ENCODE measurements at places on chromosomes 3 and 15. TPM values are rescaled to one million over a fixed set of nuclear protein-coding genes. Genes with fewer than 3 reads are reported as not detected.

- DNase-seq, result peak; percentile 77
These were observed 105.2 kb upstream of the NR2E3 start for GRCh38 chr15:71705151-71705550.

GRCh38 chr3:56025326-56025725 is 442.9 kb downstream of the ERC2 start:
- no peak for DNase-seq

DNA sequence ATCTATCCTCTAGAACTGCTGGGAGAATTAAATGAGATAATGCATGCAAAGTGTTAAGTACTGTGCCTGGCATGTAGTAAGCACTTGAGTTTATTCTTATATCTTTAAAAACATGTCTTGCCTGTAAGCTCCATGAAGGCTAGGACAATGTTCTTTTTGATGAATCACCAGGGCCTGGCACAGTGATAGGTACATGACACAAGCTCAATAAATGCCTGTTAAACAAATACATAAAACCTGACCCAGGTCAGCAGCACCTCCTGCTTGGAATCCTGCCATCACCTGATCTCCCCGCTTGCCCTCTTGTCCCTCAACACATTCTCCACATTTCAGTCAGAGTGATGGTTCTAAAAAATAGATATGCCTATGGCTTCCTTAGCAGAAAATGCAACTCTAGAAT is 186.8 kb downstream of the CHST2 start:
- no peak for DNase-seq

- DNase-seq, result no peak
These were observed 29.9 kb downstream of the MBNL1 start for GRCh38 chr3:152298393-152299248.

DNA sequence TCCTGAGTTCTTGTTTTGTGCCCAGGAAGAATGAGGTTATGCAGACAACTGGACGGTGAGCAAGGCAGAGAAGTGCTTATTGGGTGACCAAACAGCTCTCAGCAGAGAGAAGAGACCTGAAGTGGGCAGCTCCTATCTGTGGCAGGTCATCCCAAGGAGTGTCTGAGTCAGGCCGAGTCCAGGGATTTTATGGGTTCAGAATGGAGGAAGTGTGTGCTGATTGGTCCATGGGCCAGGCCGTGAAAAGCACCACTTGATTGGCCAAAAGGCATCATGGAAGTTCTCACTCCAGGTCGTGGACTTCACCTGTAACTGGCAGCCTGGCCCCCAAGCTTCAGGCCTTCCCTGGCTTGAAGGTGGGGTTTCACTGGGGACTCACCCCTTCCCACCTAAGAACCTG is 74.5 kb downstream of the NR1D2 start:
- DNase-seq, result no peak

DNA sequence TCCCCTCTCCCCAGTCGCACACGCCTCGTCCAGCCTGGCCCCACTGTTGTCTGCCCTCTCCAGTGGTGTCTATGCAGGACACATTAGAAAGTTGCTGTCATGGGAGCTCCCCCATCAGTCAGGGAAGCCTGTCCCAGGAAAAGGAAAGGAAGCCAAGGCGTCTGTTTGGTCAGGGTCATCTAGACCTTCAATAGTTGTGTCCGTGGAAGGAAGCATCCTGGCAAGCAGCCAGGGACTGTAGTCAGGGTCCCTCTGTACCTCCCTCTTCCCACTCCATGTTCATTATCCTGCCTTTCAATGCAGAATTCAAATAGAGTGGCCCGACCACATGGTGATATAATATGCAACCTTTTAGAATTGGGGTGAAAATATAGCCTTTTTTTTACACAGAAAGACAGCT is 60.7 kb upstream of the RAB6B start:
- no peak for DNase-seq

GRCh38 chr3:106030627-106030963 is 161.8 kb upstream of the CBLB start:
- no peak for DNase-seq

- no peak for DNase-seq
These were observed 124.8 kb downstream of the DMXL2 start for GRCh38 chr15:51497806-51498205.

DNA sequence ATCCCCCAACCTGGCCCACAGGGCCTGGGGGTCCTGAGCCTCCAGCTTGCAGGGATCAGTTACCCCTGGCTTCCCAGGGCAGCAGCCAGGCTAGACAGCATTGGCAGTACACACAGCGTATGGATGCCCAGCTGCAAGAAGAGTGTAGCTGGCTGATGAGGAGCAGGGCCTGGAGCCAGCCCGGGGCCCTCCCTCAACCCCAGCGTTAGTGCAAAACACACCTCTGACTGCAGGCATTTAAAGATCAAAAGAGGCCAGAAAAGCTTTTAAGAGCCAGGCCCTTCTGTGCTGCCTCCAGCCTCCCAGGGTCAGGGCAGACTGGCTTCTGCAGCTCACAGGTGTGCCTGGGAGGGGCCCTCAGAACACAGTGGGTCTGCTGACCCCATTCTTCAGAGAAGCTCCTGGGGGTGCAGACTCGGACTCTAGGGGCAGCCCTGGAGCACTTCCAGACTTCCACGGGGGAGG is 110.6 kb downstream of the ETFA start:
- no peak for DNase-seq

- DNase-seq, result no peak
These were observed 318.0 kb upstream of the CTDSPL start for GRCh38 chr3:37543666-37544065.

DNA sequence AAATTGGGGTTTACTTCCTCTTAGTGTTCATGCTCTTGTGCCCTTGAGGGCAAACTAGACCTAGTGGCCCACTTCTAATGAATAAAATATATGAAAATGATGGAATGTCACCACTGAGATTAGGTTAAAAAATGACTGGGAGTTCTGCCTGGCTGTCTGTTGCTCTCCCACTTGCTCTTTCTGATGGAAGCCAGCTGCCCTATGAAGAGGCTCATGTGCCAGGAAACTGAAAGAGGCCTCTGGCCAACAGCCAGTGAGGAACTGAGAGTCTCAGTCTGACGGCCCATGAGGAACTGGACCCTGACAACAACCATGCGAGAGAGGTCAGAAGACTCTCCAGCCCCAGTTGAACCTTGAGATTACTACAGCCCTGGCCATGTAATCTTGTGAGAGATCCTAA is 107.1 kb upstream of the FHIT start:
- peak; percentile 95 for DNase-seq

GRCh38 chr15:53695365-53695764 is 64.1 kb downstream of the WDR72 start:
- DNase-seq, result no peak

- DNase-seq, result no peak
These were observed 68.3 kb downstream of the CD47 start for GRCh38 chr3:108022256-108023150.

- DNase-seq, result no peak
These were observed 407.1 kb downstream of the LSAMP start for GRCh38 chr3:116037954-116038911.

- DNase-seq, result peak; percentile 97
These were observed at the start of gene CFAP92 for GRCh38 chr3:128993461-128994172. CFAP92 (minus strand) TSS chr3:128994076; CDS start chr3:128993304, 772 bp downstream.

GRCh38 chr3:172079326-172079976 is 40.1 kb downstream of the FNDC3B start:
- DNase-seq, result no peak

- no peak for DNase-seq
These were observed 71.8 kb upstream of the GCNT3 start for GRCh38 chr15:59539799-59540198.

- no peak for DNase-seq
These were observed 237.8 kb upstream of the GADL1 start for GRCh38 chr3:31132132-31132769.

- DNase-seq, result no peak
These were observed 114.3 kb downstream of the NSUN3 start for GRCh38 chr3:94176988-94177745.

DNA sequence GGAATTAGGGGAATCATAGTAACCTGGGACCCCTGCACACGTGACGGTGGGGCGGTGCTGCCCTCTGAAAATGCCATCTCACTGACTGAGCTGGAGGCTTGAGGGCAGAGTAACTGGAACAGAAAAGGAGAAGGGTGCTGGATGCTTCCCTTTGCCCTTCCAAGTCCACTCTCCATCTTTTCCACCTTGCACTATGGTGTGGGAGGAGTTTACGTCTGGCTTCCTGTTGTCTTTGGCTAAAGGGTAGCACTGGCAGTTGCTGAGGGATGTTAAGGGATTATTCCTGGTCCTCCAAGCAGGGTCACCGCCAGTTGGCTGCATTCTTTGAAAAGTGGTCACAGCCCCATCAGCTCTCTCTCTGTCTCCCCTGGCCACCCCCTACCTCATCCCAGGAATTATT is 129.4 kb upstream of the SNTN start:
- DNase-seq, result no peak

- no peak for DNase-seq
These were observed 15.5 kb downstream of the TATDN2 start for GRCh38 chr3:10263646-10264363.

GRCh38 chr3:101194392-101194791 is 126.0 kb downstream of the IMPG2 start:
- peak; percentile 19 for DNase-seq

DNA sequence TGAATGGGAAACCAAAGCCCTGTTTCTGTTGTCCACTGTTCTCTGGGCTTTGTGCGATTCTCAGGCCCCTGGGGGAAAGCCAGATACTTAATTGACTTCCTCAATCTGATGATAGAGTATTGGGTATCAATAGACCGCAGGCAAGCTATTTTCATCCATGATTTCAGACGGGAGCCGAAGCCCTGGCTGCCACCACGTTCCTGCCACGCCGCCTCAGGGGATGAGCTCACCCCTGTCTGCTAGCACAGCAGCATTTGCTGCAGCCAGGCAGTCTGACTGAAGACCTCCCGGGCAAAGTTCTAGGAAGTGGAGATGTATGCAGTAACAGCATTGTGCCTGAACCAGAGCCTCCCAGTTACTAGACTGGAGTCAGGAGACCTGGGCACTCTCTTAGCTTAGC is 69.8 kb downstream of the ISG20 start:
- DNase-seq, result no peak

GRCh38 chr15:101805605-101806345 is 2.5 kb downstream of the OR4F6 start:
- no peak for DNase-seq

DNA sequence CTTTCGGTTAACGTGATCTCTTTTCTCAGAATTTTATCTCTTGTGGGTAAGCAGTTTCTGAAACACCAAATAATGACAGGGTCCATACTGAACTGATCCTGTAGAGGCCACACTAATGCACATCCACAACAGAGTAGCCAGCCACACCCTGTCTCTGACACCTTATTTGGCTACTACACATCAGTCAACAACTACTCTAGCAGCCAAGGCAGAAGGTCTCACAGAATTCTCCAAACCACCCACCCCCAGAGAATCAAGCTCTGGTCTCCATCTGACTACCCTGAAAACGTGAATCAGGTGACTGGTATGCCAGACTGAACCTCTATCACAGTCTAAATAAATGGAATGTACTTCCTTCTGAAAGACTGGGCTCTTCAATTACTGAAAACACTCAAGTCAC is 38.0 kb downstream of the EDC3 start:
- DNase-seq, result no peak

- no peak for DNase-seq
These were observed 59.7 kb downstream of the DCUN1D1 start for GRCh38 chr3:182920515-182921084.

- no peak for DNase-seq
These were observed 173.7 kb downstream of the CDIN1 start for GRCh38 chr15:36753173-36753572.

DNA sequence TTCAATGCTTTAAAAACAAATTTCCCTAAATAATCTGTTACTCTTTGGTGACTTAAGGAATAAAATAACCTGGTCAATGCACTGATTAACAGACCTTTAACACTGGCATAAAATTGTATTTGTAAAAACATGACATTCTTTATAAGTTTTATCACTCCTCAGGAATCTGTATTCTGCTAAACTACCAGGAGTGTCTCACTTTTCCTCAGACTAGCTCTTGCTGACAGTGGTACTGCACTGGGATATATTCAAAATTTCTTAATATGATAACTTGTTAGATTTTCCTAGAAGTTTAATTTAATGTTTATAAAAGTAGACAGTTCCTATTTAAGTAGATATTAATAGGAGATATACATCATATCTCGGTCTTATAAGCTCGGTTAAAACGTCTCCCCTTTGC is 363.4 kb upstream of the ARHGEF26 start:
- no peak for DNase-seq

DNA sequence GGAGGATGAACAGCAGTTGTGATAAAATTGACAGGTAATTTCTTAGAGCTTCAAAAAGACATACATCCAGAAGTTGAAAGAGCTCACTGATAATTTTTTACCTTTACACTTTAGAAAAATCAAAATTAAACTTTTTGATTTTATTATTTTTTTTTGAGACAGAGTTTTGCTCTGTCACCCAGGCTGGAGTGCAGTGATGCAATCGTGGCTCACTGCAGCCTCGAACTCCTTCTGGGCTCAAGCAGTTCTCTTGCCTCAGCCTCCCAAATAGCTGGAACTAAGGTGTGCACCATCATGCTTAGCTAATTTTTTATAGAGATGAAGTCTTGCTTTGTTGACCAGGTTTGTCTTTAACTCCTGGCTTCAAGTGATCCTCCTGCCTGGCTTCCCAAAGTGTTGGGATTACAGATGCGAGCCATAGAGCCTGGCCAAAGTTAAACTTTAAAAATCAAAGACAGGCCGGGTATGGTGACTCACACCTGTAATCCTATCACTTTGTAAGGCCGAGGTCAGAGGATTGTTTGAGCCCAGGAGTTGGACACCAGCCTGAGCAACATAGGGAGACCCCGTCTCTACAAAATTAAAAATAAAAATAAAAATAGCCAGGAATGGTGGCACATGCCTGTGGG is 21.7 kb downstream of the PLA2G4F start:
- DNase-seq, result peak; percentile 87

LRRC2 gene
- 0.69 TPM for total RNA-seq

OXNAD1 gene
- total RNA-seq, result 12.3 TPM

SLC9C1 gene
- total RNA-seq, result not detected

EDC3 gene
- total RNA-seq, result 18.1 TPM

IQCH gene
- 2.4 TPM for total RNA-seq

CGNL1 gene
- 9.6 TPM for total RNA-seq

THRB gene
- total RNA-seq, result 47.1 TPM

RASL12 gene
- total RNA-seq, result 180 TPM

ST3GAL6 gene
- 5.5 TPM for total RNA-seq

UBR1 gene
- 23.7 TPM for total RNA-seq

CIDEC gene
- 2.4 TPM for total RNA-seq

Data from esophagus muscularis mucosa (tissue), 4 donors.